ENCODE measurements at places on chromosomes 16 and 17.
A peak's percentile ranks its signal among the peaks of the same experiment; 100 is the strongest.

- no peak for DNase-seq
Observed at GRCh38 chr17:19787733-19788357, 39.7 kb upstream of the ALDH3A1 start.

- DNase-seq = no peak
Observed at GRCh38 chr16:88019821-88020515, 68.7 kb downstream of the BANP start.

DNA sequence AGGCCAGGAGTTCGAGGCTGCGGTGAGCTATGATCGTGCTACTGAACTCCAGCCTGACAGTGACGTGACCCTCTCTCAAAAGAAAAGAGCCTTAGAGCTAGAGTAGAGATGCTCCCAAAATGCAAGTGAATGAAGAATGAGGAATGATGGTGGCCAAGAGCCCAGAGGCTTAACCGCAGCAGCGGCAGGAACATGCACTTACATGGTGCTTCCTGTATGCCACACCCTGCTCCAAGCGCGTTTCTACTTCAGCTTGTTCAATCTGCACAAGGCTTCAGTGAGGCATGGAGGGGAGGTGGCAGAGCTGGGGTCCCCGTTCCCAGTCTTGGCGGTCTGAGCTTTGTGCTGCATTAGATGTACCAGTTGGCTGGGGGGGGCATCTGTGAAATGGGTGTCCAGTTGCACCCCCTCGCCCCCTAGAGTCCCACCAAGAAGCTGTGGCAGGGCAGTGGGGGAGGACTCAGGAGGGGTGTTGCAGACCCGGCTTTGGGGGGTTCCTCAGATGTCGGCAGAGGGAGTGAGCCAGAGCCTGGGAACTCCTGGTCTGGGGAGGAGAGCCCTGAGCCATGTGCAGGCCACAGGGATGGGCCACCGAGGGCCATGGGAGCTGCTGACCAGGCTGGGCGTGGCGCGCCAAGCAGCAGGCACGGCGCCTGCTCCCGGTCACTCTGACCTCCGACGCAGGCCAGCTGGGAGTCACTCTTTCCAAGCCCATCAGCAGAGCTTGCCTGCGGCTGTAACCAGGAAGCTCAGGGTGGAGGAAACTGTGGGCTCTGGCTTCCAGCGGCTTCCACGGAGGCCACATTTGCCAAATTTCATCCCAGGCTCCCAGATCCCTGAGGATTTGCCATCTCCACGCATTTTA lies 260.1 kb downstream of the PARN start:
- no peak for DNase-seq

DNA sequence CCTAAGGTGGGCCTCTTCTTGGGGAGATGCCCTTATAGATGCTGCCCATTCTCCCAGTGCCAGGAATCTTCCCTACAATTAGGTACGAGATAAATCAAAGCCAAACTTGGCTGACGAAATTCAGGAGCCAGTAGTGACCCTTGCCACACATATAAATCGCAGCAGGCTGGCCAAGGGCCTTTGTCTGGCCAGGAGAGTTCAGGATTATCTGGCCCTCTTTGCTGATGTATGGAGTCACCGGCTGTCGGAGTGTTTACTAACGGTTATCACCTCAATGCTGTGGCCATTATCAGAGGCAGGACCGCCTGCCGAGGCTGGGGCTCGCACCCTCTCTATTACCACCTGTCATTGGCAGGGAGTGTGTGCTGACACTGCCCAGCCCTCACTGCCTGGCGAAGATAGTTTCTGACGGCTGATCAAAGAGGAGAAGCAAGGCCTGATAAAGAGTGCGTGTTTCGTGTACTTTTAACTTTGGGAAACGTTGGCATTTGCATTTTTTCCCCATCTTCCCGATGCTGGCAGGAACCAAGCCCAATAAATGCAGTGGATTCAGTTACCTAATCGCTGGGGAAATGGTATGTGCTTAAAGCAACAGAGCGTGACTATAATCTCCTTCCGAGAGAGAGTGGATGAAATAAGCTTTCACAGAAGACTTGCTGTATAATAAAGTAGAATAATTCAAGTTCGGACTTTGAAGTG lies 32.8 kb upstream of the TBX2 start:
- DNase-seq = no peak

GRCh38 chr16:69672998-69673713 lies 53.2 kb downstream of the NQO1 start:
- DNase-seq = no peak

GRCh38 chr17:14341866-14342265 lies 41.0 kb downstream of the HS3ST3B1 start:
- DNase-seq = no peak

DNA sequence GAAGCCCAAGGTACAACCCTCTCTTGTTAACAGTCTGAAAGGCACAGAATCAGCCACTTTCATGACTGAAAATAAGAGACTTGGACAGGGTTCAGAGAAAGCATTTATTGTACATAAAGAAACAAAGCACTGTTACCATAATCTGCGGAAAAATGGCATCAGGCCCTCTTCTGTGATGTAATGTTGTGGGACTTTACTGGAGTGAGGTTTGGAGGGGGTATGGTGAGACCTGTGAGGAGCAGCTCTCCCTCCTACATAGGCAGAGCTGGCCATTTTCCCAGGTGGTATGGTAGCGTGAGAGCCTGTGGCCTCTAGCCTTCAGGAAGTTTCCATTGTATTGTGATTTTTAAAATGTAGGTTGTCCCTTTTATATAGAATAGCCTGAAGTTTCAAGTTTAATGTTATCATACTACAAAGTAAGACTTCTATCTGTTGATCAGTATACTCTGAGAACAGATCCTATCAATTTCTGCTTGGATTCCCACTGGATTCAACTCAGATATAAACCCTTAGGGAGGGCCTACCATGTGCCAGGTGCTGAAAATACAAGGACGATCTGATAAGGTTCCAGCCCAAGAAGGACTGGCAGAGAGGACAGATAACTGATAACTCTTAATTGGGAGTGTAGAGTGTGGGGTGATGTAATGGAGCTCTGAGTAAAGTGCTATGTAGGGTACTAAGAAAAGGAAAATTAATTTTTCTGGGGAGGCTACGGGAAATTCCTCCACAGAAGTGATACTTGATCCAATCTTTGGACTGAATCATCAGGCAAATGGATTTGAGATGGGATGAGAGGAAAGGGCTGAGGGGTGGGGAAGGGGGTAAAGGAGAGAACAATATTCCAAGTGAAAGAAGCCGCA lies 4.1 kb upstream of the YPEL2 start:
- DNase-seq = no peak

DNA sequence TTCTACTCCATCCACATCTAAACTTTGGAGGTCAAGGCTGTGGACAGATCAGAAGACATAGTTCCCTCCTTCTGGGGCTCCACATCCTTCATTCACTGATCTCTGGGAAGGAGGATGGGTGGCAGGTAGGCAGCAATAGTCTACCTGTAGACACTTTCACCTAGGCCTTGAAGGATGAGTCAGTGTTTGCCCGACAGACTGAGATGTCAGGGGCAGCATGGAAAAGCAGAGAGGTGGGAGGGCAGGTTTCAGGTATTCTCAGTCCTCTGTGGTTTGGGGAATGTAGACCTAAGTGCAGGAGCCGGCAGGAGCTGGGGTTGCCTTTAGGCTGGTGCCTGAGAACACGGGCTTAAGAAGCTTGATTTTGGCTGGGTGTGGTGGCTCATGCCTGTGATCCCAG lies 171.9 kb upstream of the ZNF267 start:
- DNase-seq = no peak

GRCh38 chr16:30786936-30787612 lies at the start of gene ZNF629:
Gene ZNF629, minus strand, starts transcription at chr16:30787205. Its CDS starts 2,723 bp downstream, at chr16:30784482.
- no peak for DNase-seq

- DNase-seq = no peak
Observed at GRCh38 chr16:88727871-88728270, 21.6 kb downstream of the CTU2 start.

DNA sequence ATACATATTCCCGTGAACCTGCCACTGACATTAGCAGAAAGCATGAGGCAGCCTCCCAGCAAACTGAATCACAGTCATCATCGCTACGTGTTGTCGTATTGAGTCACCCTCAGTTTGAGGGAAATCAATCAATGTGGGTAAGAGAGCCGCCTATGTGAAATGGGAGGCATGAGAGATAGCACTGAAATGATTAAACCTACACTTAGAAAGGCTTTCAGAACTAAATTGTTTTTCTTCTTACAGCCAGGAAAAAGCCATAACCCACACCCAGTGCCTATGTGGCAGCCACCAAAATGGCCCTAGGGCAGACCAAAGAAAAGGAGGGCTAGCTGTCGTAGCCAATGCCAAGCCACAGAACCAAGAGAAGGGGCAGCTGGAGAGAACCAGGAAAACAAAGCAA lies 90.5 kb downstream of the ADAMTS18 start:
- no peak for DNase-seq

DNA sequence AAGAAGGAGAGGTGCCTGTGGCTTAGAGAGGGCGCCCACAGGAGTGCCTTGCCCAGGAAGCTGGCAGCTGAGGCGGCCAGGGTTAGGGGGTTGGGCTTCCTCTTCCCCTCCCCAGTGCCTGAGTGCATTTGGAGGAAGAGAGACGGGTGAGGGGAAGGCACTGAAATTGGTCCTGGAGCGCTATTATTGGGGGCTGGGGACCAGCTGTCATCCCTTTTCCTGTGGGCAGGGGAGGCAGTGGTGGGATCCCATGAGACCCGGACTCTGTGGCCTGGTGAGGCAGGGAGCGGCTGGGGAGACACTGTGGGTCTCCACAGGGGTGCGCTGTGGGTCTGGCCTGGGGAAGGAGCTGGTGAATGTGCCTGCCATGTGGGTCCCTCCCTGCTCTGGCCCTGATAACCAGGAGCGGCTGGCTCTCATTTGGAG lies 259.7 kb downstream of the SEC14L1 start:
- peak; percentile 7 for DNase-seq

GRCh38 chr16:240559-240958 lies 5.9 kb downstream of the FAM234A start:
- DNase-seq = no peak

- no peak for DNase-seq
Observed at GRCh38 chr16:57349212-57350031, 9.2 kb upstream of the CCL22 start.

GRCh38 chr17:13813347-13814240 lies 211.9 kb upstream of the HS3ST3A1 start:
- DNase-seq = no peak

DNA sequence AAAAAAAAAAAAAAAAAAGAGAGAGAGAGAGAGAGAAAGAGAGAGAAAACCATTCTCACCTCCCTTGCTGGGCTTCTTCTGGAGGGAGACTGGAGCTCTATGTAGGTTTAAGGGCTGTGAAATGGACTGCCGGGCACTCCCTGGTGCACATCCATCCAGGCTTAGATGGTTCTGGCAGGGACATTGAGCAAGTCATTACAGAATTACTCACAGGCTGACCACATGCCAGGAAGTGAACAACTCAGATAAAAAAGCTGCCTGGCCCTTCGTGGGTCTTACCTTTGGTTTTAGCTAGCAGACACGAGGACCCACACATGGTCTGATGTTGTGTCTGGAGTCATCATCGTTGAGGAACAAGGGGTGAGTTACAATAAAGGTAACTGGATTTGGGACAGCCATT lies 847.4 kb upstream of the EEF2KMT start:
- DNase-seq = no peak

DNA sequence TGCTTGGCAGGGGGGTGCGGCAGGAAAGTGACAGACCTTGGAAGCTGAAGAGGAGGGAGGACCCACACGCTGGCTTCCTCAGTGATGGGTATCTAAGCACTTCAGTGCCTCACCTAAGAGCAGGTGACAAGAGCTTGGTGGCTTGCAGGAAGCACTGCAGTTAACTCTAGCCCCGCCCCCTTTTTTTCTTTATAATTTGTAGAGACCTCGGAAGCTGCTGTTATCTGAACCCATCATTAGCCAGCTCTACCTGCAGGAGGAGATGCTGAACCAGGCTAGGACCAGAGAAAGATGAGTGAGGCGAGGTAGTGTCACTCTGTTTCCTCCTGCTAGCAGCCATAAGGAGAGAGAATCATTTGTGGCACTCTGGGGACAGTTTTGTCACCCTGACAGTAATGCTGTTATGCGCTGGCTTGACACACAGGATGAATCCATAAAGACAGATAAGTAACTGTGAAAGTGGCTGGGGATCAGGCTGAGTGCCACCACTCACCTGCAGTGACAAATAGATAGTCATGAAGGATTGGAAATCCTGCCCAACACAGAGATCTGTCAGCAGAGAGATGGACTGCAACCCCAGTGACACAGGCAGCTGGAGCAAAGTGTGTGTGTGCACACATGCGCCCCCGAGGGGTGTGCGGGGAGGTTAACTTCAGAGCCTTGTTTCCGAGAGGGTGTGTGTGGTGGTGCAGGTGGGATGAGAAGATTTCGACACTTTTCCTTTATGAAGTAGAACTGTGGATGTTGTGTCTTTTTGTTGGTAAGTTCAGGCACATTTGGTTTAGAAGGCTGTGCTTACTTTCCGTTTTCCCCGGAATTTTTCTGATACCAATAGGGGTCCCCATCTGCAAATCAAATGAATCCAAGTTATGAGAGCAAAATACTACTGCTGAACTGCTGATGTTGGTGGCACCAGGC lies 224.0 kb downstream of the IRX3 start:
- no peak for DNase-seq

- DNase-seq = no peak
Observed at GRCh38 chr17:43662413-43663141, 855 bp upstream of the MEOX1 start.

- no peak for DNase-seq
Observed at GRCh38 chr16:51149721-51150164, 1.3 kb downstream of the SALL1 start.

DNA sequence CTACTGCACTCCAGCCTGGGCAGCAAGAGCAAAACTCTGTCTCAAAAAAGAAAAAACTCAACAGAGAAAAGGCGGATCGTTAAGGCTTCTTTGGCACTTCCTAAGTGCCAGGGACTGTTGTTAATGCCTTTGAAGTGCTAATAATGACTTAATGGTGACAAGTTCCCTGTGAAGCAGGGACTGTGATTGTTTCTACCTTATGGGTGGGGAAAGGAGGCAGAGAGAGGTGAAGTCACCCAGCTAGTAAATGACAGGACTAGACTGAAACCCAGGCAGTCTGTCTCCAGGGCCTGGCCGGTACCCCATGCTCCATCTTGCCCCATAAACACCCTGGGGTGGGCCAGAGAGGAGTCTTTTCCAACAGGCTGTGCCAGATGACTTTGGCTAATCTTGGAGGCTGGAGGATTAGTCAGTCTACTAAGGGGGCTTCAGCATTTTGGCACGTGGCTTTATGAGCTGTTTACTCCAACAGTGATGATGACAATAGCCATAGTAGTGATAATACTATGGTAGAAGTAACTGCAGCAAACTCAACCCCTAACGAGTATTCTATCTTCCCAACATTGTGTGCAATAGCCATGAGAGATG lies 26.9 kb downstream of the ABCC1 start:
- no peak for DNase-seq

- peak; percentile 61 for DNase-seq
Observed at GRCh38 chr16:88533932-88534637, 36.1 kb upstream of the ZC3H18 start.
